ENCODE measurements at places on chromosomes 3 and 15. TPM values are rescaled to one million over a fixed set of nuclear protein-coding genes. Genes with fewer than 3 reads are reported as not detected.

DNA sequence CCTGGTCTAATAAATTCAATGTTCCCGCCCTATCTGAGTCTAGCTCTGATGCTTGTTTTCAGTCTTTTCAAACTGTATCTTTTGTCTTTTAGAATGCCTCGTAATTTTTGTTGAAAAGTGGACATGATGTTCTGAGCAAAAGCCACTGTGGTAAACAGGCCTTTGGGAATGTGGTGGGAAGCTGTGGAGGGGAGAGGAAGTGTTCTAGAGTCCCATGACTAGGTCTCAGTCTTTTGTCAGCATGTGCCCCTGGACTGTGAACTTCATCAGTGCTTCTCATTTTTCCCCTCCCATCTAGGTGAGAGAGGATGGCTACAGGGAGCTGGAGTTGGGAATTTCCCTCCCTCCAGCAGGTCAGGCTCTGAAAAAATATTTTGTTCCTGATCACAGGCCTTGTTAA is 33.7 kb downstream of the SUSD5 start:
- no peak for DNase-seq

GRCh38 chr3:111803123-111803593 is 55.9 kb upstream of the PHLDB2 start:
- DNase-seq = peak; percentile 81

- DNase-seq = no peak
These were observed 4.7 kb upstream of the CORO2B start for GRCh38 chr15:68574046-68574445.

- no peak for DNase-seq
These were observed 240.2 kb upstream of the ZNF717 start for GRCh38 chr3:76025561-76025960.

DNA sequence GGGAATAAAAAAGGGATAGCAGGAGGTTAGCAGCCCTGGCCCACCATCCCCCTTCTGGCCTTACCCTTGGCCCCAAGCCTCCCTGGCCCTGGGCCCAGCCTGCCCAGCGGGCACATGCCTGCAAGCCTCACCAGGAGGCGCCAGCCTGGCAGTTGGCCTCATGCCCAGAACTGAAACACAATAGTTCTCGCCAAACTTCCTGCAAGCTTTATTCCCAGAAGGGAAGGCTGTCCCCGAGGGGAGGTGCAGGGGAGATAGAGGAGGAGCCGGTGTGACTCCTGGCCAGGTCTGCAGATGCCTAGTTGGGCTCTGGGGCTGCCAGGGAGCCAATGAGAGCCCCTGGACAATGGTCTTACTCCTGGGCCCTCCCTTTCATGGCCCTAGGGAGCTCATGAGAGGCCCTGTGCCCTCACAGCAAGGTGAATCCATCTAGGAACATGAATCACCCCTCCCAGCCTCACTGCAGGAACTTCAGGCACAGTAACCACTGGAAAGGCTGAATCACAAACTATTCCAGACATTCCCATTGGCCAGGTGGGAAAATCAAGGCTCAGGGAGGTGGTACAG is 4.0 kb downstream of the CCDC33 start:
- DNase-seq = peak; percentile 93

DNA sequence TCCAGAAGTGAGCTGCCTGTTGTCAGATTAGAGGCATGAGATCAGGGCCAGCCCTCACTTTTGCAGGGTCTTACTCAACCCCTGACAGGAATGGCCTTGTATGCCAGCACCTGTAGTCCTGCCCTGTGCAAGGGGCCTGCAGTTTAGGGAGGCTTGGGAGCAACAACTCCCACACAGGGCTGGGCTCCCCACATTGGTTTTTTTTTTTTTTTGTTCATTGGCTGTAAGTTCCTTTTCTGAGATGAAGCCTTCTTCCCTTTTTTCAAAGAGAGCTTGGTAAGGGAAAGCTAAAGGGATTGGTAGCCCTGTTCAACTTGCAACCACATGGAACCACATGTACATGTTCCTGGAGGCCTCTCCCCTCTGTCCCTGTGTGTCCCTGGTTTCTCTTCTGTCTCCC is 46.4 kb downstream of the TNFAIP8L3 start:
- no peak for DNase-seq

GRCh38 chr15:95247071-95247984 is 1016.0 kb downstream of the MCTP2 start:
- no peak for DNase-seq

DNA sequence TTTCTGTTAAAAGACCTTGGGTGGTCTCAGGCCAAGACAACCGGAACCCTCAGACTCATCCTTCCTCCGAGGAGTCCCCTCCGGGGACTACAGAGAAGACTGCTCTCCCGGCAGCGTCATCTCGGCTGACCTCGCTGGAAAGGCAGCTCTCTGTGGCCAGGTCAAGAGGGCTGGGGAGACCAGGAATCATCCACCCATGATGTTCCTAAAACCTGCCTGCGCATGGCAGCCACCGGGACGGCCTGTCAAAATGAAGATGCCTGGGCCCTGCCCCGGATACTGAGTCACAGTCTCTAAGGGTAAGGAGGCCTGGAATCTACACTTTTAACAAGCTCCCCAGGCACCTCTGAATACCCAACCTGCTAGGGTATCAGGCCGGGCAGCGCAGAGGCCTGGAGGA is 78.6 kb downstream of the RPN1 start:
- DNase-seq = no peak

- DNase-seq = no peak
These were observed 370.1 kb downstream of the CNTN4 start for GRCh38 chr3:2468816-2469215.

DNA sequence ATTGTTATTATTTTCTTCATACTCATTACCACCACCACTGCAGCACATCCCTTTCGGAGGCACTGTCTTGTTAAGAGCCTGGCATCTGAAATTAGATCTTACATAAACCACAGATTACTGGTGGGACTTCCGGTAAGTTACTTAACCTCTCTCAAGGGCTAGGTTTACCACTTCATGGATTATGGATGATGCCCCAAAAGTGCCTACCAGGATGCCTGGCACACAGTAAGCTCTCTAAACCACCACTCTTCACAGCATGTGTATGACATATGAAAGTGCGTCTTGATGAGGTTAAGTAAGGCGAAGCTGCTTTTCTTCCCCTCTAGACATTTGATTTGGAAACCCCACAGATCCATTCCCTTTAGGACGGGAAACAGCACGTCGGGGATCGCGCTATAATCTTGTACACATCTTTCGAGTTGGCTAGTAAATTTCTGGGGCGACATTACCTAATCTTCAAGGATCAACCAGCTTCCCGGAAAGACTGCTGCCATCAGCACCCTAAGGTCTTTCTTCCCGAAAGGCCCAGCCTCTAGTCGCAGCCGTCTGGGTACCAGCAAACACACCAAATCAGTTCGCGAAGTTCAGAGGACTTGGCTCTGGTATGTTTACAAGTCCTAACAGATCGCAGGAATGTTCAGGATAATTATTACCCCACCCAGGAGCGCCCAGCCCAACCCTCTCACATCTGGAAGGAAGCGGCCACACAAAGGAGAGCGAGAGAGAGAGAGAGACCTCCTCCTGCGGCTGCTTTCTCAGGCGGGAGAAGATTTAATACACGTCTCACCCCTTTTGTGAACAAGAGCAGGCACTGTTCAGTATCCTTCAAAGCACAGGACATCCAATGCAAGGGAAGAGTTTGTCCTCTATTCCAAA is 155.1 kb upstream of the FRMD4B start:
- no peak for DNase-seq

- no peak for DNase-seq
These were observed 4.9 kb downstream of the TM6SF1 start for GRCh38 chr15:83112233-83112955.

DNA sequence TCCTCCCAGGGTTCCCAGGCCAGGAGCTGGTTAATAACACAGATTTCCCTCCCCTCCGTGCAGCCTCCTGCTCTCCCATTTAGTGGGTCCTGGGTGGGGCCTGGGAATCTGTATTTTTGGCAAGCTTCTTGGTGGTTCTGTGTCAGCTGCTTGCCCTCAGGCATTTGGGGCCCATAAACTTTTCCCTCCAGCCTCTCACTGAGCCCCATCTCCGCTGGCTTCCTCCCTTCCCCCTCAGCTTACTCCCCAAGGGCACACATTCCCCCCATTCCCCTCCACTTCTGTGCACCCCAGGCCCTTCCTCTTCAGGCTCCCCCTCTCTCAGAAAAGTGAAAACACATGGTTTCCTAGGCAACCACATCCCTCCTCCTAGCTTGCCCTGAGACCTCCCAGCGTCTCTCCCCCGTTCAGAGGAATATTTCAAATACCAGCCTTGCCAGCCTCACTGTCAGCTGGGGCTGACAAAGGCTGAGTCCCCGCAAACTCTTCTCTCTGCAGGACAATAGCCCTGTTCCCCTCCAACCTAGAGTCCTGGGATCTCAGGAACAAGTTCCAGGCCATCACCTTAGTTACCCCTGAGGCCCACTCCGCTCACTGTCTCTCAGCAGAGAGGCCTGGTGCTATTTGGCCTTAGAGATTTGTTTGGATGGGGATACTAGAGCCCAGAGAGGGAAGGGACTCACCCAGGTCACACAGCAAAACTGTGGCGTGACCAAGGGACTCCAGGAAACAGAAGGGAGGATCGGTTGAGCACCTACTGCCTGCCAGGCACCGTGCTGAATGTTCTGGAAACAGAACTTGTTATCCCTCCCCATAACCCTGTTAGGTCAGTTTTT is 44.6 kb upstream of the SMAD6 start:
- DNase-seq = no peak

DNA sequence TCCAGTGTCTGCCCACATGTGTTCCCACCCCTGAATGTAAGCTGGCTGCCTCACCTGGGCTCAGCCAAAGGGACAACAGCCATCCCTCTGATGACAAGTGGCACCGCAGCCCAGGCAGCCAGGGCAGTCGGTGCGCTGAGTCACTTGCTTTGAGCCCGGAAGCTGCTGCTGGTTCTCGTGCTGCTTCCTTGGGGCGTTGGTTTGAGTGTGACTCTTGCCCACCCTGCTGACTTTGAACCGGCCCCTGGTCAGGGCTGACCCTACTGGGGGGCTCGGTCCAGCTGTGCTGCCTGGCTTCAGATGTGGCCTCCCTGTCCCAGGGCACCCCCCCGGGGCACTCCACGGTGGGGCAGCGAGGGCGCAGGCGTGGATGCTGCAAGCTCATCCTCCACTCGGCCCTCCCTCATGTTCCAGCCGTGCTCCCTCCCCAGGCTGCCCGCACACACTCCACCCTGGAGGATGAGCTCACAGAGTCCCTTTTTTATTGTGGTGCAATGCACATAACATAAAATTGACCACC is 62.1 kb downstream of the EFCAB12 start:
- DNase-seq = no peak

- no peak for DNase-seq
These were observed 19.0 kb upstream of the IL1RAP start for GRCh38 chr3:190494907-190495306.

DNA sequence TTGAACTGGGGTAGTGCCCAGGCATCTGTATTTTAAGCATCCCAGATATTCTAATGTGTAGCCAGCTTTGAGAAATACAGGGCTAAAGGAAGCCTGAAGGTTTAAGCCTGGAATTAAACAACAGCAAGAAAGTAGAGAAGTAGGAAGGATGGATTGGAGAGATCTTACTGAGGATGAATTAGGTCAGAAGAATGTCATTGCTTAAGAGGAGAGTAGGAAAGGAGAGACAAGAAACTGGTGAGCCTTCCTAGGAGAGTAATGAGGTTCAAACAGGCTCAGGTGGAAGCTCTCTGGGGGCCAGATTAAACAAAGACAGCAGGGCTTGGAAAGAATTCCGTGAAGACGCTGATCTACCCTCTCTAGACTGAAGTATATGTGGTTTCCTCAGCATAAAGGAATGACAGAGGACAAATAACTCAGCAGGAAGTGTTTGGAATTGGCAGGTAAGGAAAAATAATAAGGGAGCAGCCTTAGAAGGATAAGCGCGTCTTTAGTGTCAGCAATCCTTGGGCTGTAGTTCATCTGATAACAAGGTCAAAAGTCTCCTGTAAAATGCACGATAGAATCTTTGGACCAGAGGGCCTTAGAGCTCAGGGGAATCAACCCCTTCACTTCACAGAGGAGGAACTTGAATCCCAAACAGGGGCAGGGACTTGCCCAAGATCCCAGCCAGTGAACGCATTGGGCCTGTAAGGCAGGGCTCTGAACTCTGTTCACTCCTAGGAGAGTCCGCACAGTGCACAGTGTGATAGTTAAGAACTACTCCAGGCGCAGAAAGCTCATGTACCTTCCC is 90.9 kb downstream of the TP63 start:
- DNase-seq = no peak

DNA sequence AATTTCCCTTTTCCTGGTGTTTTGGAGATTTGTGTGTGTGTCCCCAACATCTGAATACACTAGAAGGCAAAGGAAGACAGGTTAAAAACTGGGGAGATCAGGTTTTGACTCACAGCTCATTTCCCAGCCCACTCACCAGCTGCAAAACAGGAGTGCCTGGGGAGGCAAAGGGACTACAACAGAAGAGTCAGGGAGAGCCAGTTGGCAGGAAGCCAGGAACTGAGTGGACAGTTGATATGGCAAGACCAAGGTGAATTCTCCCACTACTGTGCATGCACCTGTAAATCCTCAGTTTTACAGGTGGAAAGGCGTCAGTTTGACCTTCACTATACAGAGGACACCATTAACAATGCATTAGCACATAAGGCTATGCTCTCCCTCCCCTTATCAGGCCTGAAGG is 901.5 kb upstream of the SEMA6D start:
- DNase-seq = no peak

- DNase-seq = no peak
These were observed 153.6 kb downstream of the AKAP13 start for GRCh38 chr15:85534031-85534430.

DNA sequence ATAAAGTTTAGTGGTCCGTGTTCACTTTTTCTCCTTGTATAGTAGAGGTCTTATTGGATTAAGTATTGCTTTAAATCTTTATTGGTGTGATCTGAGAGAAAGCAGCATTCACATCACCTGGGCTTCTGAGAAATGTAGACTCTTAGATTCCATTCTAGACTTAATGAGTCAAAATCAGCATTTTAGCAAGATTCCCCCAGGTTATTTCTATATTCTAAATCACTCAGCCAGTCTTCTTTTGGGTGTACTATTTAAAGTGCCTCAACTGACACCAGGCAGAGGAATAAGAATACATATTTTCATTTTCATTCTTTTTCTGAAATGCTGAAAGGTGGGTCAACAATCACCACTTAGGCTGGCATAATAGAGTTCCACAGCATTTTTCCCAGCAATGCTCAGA is 481.7 kb downstream of the TUSC7 start:
- no peak for DNase-seq

GRCh38 chr3:79424811-79425210 is 343.0 kb downstream of the ROBO1 start:
- no peak for DNase-seq

DNA sequence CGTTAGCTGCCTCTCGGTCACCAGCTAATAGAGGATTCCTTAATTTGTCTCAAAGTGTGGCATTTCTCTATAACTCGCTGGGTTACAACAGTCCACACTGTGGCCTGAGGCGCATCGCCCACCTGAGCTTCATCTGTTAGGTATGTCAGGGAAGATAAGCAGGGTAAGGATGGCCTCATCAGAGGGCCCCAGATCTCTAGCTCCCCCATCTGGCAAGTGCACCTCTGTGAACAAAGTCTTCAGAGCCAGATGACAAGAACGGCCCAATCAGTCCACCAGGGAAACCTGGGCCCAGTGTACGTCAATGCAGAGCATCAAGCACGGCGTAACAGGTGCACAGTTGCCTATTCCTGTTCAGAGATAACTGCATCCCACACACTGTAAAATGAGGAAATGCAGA is 23.2 kb downstream of the FRG2C start:
- no peak for DNase-seq

DLL4 gene
- 20.8 TPM for total RNA-seq

PLSCR4 gene
- 17.4 TPM for total RNA-seq

ZPLD1 gene
- 0.16 TPM for total RNA-seq

PPP1R14D gene
- not detected for total RNA-seq

IGSF10 gene
- 1.8 TPM for total RNA-seq

UBE2E1 gene
- 61.4 TPM for total RNA-seq
